ENCODE measurements at places on chromosomes 16 and 17.
A peak's percentile ranks its signal among the peaks of the same experiment; 100 is the strongest.

DNA sequence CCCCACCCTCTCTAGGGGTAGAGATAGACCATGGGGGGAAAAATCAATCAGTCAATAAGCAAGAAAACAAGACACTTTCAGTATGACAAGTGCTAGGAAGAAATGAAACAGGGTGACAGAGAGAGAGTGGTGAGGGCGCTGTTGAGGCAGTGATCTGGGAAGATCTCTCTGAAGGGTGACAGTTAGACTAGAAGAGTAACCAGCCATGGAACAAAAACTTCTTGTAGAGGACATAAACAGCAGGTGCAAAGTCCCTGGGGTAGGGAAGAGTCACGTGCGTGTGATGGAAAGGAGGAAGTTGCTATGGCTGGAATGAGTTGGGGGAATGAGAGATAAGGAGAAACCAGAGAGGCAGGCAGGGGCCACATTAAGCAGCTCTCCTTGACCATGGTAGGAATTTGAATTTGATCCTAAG lies 16.8 kb upstream of the EMP2 start:
- no peak for DNase-seq

DNA sequence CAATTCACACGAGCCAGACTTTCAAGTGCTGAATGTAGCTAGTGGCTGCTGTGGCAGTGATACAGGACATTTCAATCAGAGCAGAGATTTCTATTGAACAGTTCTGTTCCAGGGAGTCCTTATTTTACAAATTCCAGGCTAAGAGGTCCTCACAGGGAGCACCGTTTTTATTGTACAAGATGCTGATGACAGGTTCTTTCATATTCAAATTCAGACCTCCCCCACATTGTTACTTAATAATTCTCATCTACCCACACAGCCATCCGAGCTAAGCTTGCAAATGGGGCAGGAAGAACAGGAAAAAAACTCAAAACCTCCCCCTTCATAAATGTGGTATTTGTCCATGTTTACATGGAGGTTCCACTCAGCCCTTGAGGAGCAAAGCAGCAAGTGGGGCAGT lies 9.8 kb downstream of the GABARAPL2 start:
- DNase-seq = no peak

GRCh38 chr17:82301916-82302567 lies 15.4 kb downstream of the CD7 start:
- no peak for DNase-seq

DNA sequence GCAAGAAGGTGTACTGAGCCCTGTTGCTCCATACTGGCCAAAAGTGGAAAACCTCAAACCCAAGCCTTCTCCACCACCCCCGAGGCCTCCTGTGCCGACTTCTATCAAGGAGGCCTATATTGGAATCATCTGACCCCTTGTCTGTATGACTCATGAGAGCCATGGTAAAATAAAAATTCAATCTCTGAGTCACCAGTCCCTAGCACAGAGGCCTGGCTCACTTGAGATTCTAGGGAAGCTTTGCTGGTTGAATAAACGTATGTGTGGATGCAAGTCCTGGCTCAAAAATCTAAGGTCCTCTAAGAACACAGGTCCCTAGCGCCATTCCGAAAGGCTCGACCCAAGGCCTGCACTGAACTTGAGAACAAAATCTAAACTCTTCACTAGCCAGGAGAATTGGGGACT lies 15.0 kb downstream of the NSMCE1 start:
- peak; percentile 63 for DNase-seq

GRCh38 chr17:61907361-61907760 lies 20.4 kb downstream of the INTS2 start:
- DNase-seq = no peak

GRCh38 chr16:463071-463470 lies 37.6 kb downstream of the RAB11FIP3 start:
- no peak for DNase-seq

- no peak for DNase-seq
These were observed 22.2 kb upstream of the ATP2A3 start for GRCh38 chr17:3986270-3986938.

DNA sequence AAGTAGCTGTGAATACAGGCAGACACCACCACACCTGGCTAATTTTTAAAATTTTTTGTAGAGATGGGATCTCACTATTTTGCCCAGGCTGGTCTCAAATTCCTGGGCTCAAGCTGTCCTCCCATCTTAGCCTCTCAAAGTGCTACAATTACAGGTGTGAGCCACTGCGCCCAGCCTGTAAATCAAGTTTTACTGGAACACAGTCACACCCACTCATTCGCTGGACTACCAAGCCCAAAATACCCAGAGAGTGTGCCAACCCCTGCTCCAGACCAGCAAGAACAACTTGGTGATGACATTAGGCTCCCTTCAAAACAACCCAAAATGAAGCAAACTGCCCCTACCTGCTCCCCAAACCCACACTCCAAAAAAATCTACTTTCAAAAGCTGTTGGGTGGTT lies 36.0 kb downstream of the TVP23A start:
- DNase-seq = no peak

GRCh38 chr17:42284024-42284369 lies 4.3 kb upstream of the STAT5A start:
- DNase-seq = no peak

GRCh38 chr16:303760-304505 lies 21.0 kb downstream of the PDIA2 start:
- no peak for DNase-seq

DNA sequence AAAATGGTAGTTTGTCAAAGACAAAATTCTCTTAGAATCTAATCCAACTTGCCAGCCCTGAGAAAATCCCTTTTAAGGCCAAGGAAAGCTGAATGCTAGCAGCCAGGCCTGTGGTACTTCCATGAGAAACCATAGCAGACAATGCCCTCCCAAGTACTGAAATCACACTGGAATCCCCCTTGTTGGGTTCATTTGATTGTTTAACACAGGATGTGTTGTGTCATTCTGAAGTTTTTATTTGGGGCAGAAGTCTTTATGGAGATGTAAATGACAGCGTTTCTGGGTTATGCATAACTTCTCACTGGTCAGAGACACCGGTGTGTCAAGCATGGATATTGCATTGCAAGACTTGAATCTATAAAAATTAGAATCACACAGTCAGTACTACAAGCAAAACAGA lies 6.0 kb upstream of the ARL2BP start:
- DNase-seq = no peak

- no peak for DNase-seq
These were observed 20.4 kb downstream of the SOCS1 start for GRCh38 chr16:11235703-11235991.

- DNase-seq = no peak
These were observed 46.8 kb downstream of the RNF112 start for GRCh38 chr17:19457830-19458271.

GRCh38 chr17:67021196-67021595 lies 23.2 kb upstream of the CACNG1 start:
- DNase-seq = no peak

- no peak for DNase-seq
These were observed 16.8 kb upstream of the ASGR2 start for GRCh38 chr17:7131423-7131791.

- DNase-seq = no peak
These were observed 2.1 kb downstream of the ARRB2 start for GRCh38 chr17:4712526-4712925.

DNA sequence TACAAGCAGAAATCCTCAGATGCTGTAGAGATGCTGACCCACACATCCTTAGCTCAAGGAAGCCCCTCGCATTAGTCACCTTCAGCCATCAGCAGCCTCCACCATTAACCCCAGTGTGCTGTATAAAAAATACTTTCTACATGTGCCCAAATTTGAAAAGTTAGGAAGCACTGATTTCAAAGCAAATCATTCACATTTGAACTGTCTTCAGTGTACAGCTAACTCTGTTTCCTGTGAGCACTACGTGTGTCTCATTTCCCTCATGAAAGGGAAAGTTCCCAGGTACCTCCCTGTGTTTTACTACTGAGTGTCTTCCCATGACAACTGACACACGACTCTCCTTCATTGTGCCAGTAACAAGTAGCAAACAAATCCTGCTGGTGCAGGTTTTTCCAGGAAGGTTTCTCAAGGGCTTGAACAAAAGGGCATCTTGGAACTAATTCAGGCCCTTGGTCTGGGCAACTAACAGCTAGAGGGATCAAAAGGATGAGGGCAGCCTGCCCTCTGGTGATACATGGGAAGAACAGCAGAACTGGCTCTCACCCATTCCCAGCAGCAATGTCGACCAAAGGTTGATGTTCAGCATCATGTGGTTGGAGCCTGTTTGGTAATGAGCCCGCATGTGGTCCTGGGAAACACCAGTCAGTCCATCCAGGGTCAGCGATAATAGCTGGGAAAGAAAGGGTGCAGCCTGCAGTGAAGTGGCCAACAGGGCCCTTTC lies 4.0 kb downstream of the SLC35B1 start:
- DNase-seq = peak; percentile 54

- no peak for DNase-seq
These were observed 47.1 kb upstream of the PHOSPHO1 start for GRCh38 chr17:49277638-49278037.

DNA sequence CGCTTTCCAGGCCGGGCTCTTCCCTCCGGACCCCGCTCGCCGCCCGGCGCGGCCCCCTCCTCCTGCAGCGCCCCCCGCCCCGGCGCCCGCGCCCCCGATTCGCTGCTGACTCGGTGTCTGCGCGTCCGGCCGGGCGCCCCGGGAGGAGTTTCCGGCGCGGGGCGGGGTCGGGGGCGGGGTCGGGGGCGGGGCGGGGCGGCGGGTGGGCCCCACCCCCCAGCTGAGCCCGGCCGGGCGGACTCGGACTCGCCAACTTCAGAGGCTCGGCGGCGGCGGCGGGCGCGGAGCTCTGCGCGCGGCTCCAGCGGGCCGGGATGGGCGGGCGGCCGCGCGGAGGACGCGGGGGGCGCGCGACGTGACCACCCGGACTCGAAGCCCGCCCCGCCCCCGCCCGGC lies at the start of gene METRNL:
Gene METRNL, plus strand, starts transcription at position 258 of the 396 bp plus-strand sequence. CDS start 207 bp downstream, outside the sequence.
- DNase-seq = peak; percentile 74

DNA sequence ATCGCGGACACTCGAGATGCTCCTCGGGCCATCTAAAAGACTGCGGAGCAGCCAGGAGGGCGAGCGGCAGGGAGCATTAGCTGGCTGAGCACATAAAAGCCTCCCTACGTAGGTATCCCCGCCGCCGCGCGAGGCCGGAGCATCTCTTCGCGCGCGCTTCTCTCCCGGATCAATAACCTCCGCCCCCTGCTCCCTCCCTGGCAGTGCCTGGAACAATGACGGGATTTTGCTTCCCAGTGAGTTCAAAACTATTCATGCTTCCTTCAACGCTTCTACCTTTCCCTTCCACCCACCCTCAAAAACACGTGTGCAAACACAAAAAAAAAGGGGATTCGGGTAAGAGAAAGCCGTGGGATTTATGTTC lies 984 bp downstream of the CENPV start:
- peak; percentile 13 for DNase-seq

DNA sequence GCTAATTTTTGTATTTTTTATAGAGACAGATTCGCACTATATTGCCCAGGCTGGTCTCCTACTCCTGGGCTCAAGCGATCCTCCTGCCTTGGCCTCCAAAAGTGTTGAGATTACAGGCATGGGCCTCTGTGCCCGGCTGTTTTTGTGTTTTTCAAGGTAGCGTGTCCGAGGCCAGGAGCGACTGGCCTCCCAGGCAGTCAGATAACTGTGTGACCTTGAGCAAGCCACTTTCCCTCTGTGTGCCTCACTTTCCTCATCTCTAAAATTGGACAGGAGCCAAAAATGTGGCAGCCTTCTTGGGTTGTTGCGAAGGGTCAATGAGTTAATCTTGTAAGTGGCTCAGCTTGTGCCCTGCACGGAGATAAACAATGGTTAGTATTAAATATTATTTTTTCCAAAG lies 2.4 kb downstream of the ABCC1 start:
- DNase-seq = no peak

DNA sequence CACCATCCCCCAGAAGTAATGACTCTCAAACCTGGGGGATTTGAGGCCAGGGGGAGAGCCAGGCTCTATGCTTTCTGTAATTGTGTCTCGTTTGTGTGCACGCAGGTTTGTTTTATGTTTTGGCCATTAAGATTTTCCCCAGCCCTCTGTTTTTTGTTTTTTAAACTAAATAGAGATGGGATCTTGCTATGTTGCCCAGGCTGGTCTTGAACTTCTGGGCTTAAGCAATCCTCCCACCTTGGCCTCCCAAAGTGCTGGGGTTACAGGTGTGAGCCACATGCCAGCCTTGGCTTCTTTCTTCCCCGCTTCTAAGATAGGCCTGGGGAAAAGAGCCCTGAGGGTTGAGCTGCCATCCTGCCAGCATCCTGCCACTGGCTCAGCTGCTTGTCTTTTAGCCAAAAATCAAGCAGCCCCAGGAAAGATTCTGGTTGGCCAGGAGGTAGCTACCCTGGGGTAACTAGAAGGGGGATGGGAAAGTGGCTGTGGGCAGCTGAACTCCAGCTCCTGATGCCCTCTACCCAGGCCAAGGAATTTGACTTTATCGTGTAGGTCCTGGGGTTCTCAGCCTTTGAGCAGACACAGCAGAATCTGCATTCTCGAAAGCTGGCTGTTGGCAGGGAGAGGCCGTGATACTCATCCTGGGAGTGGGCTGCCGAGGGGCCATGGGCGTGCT lies 18.4 kb downstream of the KDM8 start:
- DNase-seq = peak; percentile 16

DNA sequence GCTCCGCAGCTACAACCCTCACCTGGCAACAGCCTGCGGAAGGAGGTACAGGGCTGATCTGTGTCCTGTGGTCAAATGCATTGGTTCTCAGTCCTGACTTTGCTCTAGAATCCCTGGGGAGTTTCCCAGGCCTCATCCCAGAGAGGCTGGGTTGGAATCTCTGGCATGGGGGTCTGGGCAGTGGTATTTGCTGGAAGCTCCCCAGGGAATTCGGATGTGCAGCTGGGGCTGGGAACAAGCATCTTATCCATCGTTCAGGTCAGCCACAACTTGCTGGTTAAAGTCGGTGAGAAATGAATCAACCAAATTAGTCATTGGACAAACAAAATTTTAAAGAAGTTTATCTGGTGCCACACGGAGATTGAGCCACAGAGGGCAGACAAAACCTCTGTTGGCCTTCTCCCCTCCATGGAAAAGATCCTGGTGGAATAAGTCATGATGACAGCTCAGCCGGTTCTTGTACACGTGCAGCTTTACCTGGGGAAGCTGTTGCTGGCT lies 231.2 kb downstream of the FOXL1 start:
- DNase-seq = peak; percentile 31

GRCh38 chr16:88787579-88788314 lies 2.7 kb upstream of the PIEZO1 start:
- DNase-seq = no peak

DNA sequence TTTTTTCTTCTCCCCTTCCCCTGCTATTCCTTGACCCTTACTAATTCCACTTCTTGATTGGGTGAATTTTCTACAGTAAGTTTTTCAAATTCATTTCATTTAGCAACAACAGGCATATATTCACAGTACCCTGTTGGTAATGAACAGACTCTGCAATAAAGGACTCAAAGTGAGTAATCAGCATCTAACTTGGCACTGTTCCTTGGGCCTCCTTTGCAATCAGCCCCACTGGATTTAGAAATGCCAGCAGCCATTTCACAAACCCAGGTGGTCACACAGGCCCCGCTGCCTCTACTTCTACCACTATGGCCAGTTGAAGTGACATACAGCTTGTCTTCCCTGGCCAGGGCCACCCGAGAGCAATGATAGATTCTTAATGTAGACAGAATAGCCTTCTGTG lies 113.8 kb downstream of the CYB561 start:
- peak; percentile 29 for DNase-seq
